ENCODE measurements at places on chromosomes 2 and 18.

GRCh38 chr2:152624805-152625204, 92.5 kb downstream of the PRPF40A start:
- no peak for DNase-seq
- H3K36me3 ChIP-seq = peaks cover 34% of the 10 kb centered on the region
- no peak overlapping the region for H3K27ac ChIP-seq
- no peak overlapping the region for H3K4me3 ChIP-seq
- no peaks in the 10 kb centered on the region for H3K4me1 ChIP-seq

DNA sequence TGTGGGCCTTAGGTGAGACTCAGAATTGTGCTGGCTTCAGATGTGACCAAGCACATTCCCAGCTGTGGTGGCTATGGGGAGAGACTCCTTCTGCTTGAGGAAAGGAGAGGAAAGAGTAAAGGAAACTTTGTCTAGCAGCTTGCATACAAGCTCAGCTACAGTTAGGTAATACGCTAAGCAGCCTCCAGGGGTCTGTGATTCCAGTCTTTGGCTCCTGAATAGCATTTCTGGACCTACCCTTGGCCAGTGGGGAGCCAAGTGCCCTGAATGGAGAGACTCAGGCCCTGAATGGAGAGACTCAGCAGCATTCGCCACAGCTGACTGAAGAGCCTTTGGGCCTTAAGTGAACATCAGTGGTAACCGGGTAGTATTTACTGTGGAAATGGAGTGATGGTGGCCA, 227.4 kb upstream of the CDH7 start:
- DNase-seq = no peak
- no peak overlapping the region for H3K4me3 ChIP-seq
- H3K4me1 ChIP-seq = no peaks in the 10 kb centered on the region
- no peaks in the 10 kb centered on the region for H3K36me3 ChIP-seq
- no peaks in the 10 kb centered on the region for H3K27me3 ChIP-seq

DNA sequence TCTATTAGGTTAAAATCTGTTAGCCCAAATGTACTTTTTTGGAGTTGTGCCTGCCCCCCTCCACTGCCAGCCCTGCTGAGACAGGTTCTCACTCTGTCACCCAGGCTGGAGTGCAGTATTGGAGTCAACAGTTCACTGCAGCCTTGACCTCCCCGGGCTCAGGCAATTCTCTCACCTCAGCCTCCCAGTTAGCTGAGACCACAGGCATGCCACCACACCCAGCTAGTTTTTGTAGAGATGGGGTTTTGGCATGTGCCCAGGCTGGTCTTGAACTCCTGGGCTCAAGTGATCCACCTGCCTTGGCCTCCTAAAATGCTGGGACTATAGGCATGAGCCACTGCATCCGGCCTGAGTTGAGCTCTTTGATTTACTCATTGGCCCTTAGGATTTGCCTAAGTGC, 110.7 kb downstream of the ICA1L start:
- H3K27ac ChIP-seq = no peak overlapping the region
- peaks cover 5% of the 10 kb centered on the region for H3K36me3 ChIP-seq
- no peak for DNase-seq
- no peak overlapping the region for H3K4me3 ChIP-seq

GRCh38 chr2:29084554-29084953, 10.2 kb upstream of the PCARE start:
- H3K36me3 ChIP-seq = no peaks in the 10 kb centered on the region
- no peak overlapping the region for H3K4me3 ChIP-seq
- no peaks in the 10 kb centered on the region for H3K4me1 ChIP-seq
- no peak for DNase-seq
- H3K27me3 ChIP-seq = no peaks in the 10 kb centered on the region

GRCh38 chr2:213086571-213086970, 64.8 kb downstream of the IKZF2 start:
- no peaks in the 10 kb centered on the region for H3K27me3 ChIP-seq
- H3K36me3 ChIP-seq = no peaks in the 10 kb centered on the region
- no peaks in the 10 kb centered on the region for H3K4me1 ChIP-seq
- H3K27ac ChIP-seq = no peak overlapping the region
- DNase-seq = no peak
- H3K4me3 ChIP-seq = no peak overlapping the region

All from neural crest cell (in vitro differentiated cells).